Activated T-helper 1 cell treated with anti-CD3 and anti-CD28 coated beads, Interleukin-12 subunit alpha, Interleukin-12 subunit beta, Interleukin-2, Interleukin-4 antibody, amounts not matched to agents 30 ng/mL and 10 ng/mL and 1 ng/mL, durations not matched to agents 14 hours and 24 hours and 36 hours (primary cell): ENCODE measurements at places on chromosomes 1 and 21. TPM values are rescaled to one million over a fixed set of nuclear protein-coding genes. Genes with fewer than 3 reads are reported as not detected.

KCNN3 gene
- total RNA-seq = 0.34 and 0.36 TPM in 2 replicates

FAM110D gene
- total RNA-seq = 0.12 TPM in 1 of 2 replicates, not detected in the other

PAPPA2 gene
- 0.10 and 0.22 TPM in 2 replicates for total RNA-seq

CHI3L1 gene
- total RNA-seq = not detected in 2 replicates

- H3K36me3 ChIP-seq = no peaks in the 10 kb centered on the region
- H3K4me3 ChIP-seq = no peak overlapping the region
- DNase-seq = no peak
- peaks cover 23% of the 10 kb centered on the region for H3K27me3 ChIP-seq
Observed at GRCh38 chr1:119367432-119368124, 1.0 kb upstream of the HAO2 start.

DNA sequence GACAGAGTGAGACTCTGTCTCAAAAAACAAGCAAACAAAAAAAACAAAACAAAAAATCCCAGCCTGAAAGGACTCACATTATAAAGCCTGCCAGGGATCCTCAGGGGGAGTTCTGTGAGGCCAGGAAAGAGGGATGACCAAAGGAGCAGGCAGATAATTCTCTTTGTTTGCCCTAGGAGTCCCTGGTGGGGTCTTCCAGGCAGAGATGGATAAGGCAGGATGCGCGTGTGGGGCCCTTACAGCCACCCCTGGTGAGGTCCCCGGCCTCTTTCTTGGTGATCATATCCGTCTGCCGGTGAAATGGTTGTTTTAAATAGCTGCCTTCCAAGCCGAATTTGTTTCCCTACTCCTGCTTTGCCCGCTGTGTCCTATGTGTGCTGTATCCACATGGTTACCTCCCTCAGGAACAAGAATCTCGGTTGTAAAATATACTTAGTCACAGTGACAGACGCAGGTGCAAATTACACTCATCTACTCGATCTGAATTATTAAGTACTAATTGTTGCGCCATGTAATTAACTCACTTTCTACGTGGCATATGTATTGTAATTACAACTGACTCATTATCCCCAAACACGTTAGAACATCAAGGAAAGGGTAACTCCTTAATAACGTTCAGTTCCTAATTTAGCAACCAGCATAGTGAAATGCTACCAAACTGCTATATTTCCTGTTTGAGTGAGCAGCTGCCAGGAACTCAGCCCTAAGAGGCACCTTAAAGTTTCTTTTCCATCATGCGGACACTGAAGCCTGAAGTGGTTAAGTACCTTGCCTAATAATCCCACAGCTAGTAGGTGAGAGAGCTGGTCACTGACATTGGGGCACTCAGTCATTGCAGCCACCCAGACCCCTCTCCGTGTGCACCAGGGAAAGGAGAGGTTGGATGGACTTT is 106.4 kb downstream of the ZSCAN20 start:
- no peak for DNase-seq
- H3K27ac ChIP-seq = no peak overlapping the region
- no peaks in the 10 kb centered on the region for H3K36me3 ChIP-seq
- no peaks in the 10 kb centered on the region for H3K4me1 ChIP-seq
- no peak overlapping the region for H3K4me3 ChIP-seq

DNA sequence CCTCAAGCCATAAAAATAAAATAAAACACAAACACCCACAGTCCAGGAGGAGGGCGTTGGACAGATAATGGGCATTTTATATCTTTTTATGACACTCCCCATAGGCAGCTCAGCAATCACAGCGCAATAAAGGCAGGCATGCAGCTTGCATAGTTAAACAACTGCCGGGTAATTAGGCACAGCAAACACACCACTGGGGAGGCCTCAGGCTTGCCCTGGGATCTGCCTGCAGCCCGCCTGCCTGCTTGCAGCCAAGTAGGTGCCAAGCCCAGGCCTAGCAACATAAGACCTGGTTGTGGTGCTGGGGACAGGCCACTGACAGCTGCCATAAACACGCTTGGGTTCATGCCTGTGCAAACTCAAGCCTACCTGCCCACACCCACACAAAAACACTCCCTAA is 54.2 kb downstream of the DMAP1 start:
- H3K27ac ChIP-seq = no peak overlapping the region
- no peaks in the 10 kb centered on the region for H3K27me3 ChIP-seq
- H3K4me3 ChIP-seq = no peak overlapping the region

DNA sequence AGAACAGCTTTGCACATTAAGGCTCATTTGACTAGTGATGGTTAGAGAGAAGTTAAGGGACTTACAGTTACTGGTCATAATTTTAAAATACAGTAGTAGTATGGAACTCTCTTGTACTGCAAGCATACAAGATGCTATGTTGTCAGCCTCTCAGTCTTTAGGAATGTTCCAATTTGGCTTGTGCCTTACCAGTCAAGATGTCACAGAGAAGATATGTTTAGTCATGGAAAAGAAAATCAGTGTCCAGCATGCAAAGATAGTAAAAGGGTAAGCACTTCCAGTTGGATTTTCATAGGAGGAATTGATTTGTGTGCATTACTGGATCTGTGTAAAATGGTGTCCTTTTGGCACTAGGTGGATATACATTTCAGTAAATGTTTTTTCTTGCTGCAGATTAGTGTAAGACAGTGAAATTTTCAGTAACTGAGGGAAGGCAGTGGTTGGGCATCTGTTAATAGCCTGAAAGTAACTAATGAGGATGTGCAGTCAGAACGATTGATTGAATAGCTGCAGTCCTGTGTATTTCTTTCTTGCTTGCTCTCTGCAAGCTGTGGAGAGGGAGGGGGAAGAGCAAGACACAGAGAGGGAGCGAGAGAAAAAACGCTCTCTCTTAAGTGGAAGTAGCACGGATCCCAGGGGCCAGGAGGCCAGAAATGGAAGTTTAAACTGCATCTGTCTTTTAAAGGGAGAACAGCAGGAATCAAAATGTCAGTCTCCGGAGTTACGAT is 108.2 kb downstream of the CLEC20A start:
- no peaks in the 10 kb centered on the region for H3K36me3 ChIP-seq
- H3K4me3 ChIP-seq = no peak overlapping the region
- no peaks in the 10 kb centered on the region for H3K4me1 ChIP-seq
- H3K27ac ChIP-seq = no peak overlapping the region
- no peaks in the 10 kb centered on the region for H3K27me3 ChIP-seq
- no peak for DNase-seq

DNA sequence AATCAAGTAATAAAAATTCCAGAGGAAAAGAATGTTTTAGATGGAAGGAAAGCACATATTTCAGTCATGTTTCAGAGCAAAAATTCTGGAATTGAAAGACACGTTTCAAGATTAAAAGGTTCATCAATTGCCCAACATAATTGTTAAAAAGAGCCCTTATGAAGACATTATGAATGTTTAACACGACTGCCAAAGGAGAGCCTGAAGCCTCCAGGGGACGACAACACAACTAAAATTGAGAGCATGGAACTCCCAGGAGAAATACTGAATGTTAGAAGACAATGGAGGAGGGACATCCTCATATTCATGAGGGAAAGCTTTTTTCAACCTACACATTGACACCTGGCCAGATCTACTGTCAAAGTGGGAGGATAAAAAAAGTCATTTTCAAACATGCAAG is 16.0 kb downstream of the OR2T11 start:
- H3K27me3 ChIP-seq = no peaks in the 10 kb centered on the region
- no peak overlapping the region for H3K27ac ChIP-seq
- peaks cover 13% of the 10 kb centered on the region for H3K4me1 ChIP-seq
- no peak for DNase-seq
- no peaks in the 10 kb centered on the region for H3K36me3 ChIP-seq

DNA sequence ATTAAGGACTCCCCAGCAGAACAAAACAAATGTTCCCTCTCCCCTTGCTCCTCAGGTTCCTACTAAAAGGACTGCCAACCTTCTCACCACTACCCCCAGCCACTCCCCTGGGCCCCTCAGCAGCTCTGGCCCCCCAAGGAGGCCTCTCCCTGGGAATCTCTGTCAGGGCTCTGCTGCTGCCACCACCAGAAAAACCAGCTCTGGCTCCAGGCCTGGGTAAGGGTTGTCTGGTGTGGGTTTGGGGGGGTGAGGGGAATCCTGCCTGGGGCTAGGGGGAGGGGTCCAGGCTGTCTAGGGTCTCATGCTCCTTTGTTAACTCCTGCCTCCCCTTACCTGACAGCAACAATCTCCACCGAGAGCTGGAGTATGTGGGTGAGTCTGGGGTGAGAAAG is 4.8 kb downstream of the NECTIN4 start:
- no peak for DNase-seq
- no peak overlapping the region for H3K4me3 ChIP-seq
- peaks cover 13% of the 10 kb centered on the region for H3K4me1 ChIP-seq
- no peaks in the 10 kb centered on the region for H3K27me3 ChIP-seq
- H3K27ac ChIP-seq = no peak overlapping the region
- no peaks in the 10 kb centered on the region for H3K36me3 ChIP-seq

DNA sequence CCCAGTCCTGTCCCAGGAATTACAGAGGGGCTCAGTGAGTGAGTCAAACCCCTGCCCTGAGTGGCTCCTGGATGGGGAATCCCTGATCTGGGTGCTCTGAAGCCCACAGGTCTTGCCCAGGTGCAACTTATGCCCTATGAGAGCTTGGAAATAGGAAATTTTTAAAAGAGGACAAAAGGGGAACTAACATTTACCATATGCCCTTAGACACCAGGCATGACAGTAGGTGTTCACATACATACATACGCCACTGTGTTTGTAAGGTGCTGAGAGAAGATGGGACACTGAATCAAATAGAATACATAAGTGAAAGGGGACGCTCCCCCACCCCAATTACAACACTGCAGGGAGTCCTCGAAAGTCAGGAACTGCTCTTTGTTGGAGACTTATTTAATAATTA is 1.4 kb downstream of the CFAP45 start:
- peaks cover 17% of the 10 kb centered on the region for H3K27me3 ChIP-seq
- no peaks in the 10 kb centered on the region for H3K36me3 ChIP-seq
- H3K4me1 ChIP-seq = peaks cover 9% of the 10 kb centered on the region
- H3K27ac ChIP-seq = no peak overlapping the region
- no peak for DNase-seq
